ENCODE measurements at places on chromosomes 11 and 22.

DNA sequence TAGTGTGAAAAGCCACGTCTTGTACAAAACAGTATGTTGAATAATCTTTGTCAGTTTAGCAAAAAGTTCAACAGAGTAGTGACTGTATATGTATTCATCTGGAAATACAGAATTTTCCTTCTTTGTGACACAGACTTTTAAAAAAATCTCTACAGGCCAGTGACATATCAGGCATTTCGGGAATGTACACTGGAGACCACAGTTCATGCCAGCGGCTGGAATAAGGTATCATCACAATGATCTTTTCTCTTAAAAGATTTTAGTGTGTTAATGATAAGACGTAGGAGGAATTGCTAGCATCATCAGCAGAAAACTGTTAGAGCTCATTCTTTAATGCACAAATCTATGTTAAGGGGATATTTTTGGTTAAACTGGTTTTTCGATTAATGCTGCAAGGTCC is 57.4 kb downstream of the BCL2L13 start:
- DNase-seq = no peak

- peak; percentile 85 for DNase-seq
These were observed 36.8 kb upstream of the WNT7B start for GRCh38 chr22:46013460-46014416.

DNA sequence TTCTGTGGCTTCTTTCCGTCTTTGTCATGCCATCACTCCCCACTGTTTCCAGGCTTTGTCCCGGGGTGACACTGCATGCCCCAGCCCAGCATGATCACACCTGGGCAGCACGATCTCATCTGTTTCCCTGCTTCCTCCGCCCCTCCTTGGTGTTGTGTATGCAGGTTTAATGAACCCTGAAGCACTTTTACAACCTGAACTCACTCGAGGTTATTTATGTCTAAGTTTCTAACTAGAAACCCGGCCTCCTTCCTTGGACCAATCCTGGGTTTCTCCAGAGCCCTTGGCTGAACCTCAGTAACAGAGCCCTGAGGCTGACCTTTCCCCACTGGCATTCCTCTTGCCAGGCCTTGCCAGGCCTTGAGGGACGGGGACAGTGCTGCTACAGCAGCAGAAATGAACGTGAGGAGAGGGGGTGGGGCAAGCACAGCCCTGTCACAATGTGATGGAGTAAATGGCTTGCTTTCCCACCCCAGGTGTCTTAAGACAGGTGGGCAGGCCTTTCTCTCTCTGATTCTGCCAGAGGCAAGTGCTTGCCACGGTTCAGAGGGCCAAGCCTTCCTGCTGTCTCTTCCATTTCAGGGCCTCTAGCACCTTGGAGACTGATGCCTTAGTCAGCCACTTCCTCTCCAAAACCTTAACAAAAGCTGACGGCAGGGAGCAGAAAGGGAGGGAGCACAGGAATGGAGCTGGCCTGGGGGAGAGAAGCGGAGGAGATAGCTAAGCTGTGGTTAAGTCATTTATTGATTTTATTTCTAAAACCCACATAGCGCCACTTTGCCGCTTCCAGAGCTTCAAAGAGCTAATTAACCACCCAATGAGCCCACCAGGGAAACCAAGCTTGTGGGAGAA is 3.1 kb upstream of the PYGM start:
- no peak for DNase-seq

DNA sequence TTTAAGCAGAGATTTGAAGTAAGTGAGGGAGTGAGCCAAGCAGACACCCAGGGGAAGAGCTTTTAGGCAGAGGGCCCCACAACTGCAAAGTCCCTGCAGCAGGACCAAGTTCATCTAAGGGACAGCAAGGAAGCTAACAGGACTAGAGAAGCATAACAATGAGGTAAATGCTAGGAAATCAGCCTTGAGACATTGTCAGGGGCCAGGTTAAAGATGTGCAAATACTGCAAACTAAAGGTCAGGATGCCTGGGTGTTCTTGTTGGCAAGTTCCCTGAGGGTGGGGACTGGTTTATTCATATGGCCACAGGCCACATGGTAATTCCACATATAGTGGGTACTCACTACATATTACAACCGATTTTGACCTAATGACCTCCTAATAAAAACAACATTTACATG is 399.2 kb upstream of the NARS2 start:
- DNase-seq = no peak

GRCh38 chr11:16896729-16897469 is 117.3 kb downstream of the PLEKHA7 start:
- no peak for DNase-seq

GRCh38 chr11:104122011-104122635 is 41.8 kb downstream of the PDGFD start:
- no peak for DNase-seq

- DNase-seq = no peak
These were observed 126.4 kb upstream of the ZBED5 start for GRCh38 chr11:10984250-10984649.

DNA sequence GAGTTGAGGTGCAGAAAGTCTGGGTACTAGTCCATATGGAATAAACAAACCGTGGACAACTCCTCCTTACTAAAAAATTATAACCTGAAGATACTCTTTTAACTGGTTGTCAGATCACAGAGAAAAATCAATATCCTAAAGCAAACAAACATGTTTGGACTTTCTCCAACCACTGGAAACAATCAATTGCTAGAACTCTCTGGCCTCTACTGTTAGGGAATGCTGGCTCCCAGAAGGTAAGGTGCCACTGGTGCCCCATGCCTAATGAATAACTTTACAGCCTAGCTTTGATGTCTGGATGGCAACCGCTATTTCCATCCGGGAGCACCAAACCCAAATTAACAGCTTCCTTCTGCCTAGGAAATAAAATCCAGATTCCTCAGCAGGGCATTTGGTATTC is 74.5 kb downstream of the AMBRA1 start:
- DNase-seq = no peak

GRCh38 chr11:116793772-116794097 is 2.1 kb upstream of the APOA5 start:
- no peak for DNase-seq

GRCh38 chr11:58805065-58805464 is 39.4 kb downstream of the GLYATL2 start:
- DNase-seq = no peak

DNA sequence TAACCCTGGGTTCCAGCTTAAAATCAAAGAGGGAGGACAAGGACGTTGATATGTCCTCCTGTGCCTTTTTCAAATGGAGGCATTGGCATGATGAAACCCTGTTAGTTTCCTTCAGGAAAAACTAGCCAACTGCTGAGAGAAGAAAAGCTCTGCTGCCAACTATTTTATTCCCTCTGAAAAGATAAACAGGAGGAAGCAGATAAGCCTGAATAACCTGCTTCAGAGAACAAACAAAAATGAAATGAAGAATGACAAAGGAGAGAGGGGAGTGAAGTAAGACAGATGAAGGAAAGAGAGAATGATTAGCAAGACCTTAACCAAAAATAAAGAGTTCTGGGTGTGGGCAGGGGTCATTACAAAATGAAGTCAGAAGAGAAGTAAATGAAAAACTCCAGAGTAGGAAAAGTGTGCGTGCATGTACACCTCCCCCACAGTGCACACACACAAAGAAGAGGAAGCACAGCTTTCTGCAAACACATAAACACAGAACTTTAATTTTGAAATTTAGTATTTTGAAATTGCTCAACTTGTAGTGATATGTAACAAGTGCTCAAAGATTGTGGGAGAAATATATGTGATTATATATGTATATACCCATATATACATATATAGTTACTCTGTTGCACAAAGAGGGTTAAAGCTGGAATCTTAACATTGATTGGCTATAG is 332.2 kb downstream of the LUZP2 start:
- no peak for DNase-seq

DNA sequence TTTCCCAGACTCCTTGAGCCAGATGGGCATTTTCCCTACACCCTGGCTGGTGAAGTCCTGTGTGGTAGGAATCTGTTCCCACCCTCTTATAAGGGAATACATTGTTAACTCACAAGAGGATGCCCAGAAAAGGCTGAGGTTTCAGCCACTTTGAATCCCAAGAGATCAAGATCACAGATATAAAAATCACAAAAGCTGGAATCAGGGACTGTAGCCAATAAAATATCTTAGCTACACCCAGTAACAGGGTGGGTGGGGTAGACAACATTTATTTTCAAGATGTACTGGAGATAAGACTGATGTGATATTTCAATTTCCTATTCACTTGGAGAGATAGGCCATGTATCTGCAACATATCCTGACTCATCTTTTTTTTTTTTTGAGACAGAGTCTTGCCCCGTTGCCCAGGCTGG is 50.3 kb downstream of the COPB1 start:
- DNase-seq = no peak

DNA sequence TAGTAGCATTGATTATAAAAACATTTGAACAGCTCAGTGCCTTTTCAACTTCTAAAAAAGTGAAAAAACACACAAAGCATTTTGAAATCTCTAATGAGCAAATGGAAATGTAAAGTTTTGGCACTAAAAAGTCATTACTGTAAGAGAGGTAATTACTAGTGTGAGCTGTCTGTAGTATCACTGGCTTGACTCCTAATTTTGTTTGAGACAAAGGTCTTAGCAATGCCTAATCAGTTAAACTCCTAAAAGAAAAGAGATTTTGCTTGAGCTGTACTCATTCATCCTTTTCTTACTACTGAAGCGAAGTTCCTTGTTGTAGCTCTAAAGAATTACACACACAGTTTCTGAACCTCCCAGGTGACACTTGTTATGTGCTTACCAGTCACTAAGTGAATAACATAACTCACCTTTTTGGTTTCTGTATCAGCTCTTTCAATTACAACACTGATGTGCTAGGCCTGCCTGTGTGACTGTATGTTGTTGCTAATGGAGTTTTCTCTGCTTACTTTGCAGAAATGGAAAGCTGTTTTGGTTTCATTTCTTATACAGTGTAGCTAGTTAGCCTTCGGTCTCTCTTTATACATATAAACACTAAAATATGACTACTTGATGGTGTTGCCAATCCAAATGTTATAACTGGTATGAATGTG is 924.4 kb upstream of the TENM4 start:
- DNase-seq = no peak

- DNase-seq = no peak
These were observed 8.5 kb downstream of the ELFN2 start for GRCh38 chr22:37418627-37419369.

DNA sequence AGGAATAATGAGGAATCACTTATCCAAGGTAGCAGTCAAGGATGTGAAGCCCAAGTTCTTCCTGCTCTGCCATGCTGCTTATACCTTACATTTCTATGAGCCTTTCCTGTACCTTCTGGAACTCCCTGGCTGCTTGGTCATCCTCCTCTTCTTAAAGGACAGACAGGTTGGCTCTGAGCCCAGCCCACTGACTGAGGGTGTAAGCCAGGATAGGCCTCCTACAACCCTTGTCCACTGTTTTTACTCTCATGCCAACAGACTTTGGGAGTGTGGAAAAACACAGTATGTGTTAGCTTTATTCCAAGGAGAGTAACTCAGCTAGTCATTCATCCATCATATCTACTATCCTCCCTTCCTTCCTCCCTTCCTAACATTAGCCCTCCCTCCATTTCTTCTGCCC is 47.5 kb downstream of the IRAG1 start:
- DNase-seq = no peak

GRCh38 chr22:41574847-41575381 is 14.1 kb downstream of the CSDC2 start:
- no peak for DNase-seq

GRCh38 chr11:108474664-108475463 is 7.5 kb upstream of the C11orf65 start:
- DNase-seq = no peak

- DNase-seq = peak; percentile 69
These were observed at the start of gene UNC93B1 for GRCh38 chr11:68003846-68004550. TSS of gene UNC93B1 (minus strand) at chr11:68004097. CDS start at chr11:68004043, 54 bp downstream.

DNA sequence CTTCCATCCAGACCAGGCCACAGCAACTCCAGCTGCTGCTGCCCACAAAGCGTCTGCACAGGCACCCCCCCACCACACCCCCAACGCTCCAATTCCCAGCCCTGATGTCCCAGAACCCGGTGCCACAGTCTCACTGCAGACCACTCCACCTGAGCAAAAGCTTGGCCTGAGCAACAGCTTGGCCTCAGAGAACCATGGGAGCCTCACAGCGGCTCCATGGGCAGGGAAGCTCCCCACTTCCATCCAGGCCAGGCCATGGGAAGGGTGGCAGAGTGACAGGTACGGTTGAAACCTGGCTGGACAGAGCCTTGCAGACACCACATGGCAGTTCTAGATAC is 13.2 kb downstream of the PLXNB2 start:
- no peak for DNase-seq

DNA sequence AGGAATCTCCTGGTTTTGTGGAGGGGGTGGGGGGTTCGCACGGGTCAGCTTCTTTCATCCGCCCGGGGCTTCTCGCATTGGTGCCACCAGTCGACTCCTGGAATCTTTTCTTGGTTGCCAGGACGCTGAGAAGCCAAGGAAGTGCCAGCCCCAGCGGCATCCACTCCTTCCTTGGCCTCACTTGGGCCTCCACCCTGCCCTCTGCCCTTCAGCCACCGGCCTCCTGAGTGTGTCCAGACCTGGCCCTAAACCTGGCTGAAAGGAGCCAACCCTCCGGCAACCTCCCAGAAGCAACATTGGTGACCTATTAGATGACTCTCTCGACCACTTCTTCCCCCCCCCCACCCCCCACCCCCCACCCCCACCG is 518 bp upstream of the GALNT18 start:
- DNase-seq = no peak

Data from stimulated activated CD4-positive, alpha-beta T cell treated with anti-CD3 and anti-CD28 coated beads, TNF-alpha, amount 100 ng/mL, for 48 hours (primary cell).